ENCODE measurements at places on chromosomes 3 and 15. TPM values are rescaled to one million over a fixed set of nuclear protein-coding genes. Genes with fewer than 3 reads are reported as not detected.

CCDC39 gene
- total RNA-seq = not detected

RAB6B gene
- total RNA-seq = 2.2 TPM

PRICKLE2 gene
- total RNA-seq = 2.8 TPM

RTP3 gene
- not detected for total RNA-seq

PP2D1 gene
- total RNA-seq = not detected

CIDEC gene
- 50.4 TPM for total RNA-seq

SERINC4 gene
- not detected for total RNA-seq

THRB gene
- 1.7 TPM for total RNA-seq

KLHL40 gene
- not detected for total RNA-seq

SPATA12 gene
- 0.62 TPM for total RNA-seq

CCR4 gene
- total RNA-seq = 0.04 TPM

WWTR1 gene
- 145 TPM for total RNA-seq

SPESP1 gene
- total RNA-seq = not detected

ATP13A5 gene
- total RNA-seq = not detected

ANKRD34C gene
- total RNA-seq = not detected

GHSR gene
- not detected for total RNA-seq

CD47 gene
- 35.2 TPM for total RNA-seq

TEX55 gene
- not detected for total RNA-seq

FBXW12 gene
- total RNA-seq = not detected

IL5RA gene
- not detected for total RNA-seq

SEMA6D gene
- total RNA-seq = not detected
